ENCODE measurements at places on chromosomes 5 and 9.

DNA sequence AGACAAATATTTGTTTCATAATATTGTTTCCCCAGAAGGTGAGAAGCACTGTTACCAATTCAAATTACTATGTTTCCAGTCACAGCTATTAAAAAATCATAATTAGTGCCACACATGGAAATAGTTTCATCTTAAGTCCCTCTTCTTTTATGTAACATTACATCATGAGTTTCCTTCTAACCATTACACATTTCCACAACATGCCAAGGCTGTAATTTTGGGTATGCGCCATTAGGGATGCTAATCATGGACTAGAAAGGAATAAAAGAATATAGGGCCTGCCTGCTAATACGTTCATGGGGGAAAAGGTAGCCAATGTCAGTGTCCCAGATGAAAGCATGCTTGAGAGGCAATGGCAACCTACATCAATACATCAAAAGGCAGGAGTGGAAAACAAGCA is 142.5 kb upstream of the LPAR1 start:
- no peak for DNase-seq

GRCh38 chr5:132486318-132487094 is 4.1 kb downstream of the IRF1 start:
- peak; percentile 26 for DNase-seq

DNA sequence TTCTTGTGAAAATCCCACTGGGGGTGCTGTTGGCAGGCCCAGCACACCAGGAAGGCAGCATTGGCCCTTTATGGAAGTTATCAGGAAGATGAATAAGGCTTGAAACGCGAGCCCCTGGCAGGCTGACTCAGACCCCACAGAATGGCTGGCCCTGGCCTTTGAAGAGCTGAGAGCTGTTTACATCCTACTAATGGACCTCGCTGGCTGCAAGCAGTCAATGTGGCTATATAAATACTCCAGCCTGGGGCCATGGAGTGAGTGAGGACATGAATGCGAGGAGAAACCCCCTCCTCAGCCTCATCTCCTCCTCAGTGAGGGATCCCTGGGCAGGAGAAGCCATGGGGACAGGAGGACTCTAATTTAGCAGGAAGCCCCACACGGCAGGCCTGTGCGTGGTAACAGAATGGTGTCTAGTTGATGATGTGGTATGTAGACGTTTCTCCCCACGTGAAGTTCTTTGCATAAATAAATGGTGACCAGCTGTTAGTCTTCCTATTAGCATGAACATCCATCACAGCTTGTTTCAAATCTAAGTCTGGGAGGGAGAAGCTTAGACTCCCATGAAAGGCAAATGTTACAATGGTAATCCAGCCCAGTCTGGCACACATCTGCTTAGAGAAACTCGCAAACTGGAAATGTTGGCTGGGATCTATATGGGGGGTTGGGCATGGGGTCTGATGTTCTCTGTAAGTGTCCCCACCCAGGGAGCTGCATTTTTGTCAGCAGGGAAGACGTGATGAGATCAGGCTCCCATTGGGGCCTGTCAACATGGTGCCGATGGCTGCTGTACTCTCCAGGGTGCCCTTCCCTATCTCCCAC is 175.1 kb upstream of the PITX1 start:
- DNase-seq, result no peak

- no peak for DNase-seq
Measured at GRCh38 chr5:133336121-133336968, 276.0 kb downstream of the FSTL4 start.

- DNase-seq, result peak; percentile 79
Measured at GRCh38 chr5:149381986-149382338, 2.9 kb upstream of the IL17B start.

DNA sequence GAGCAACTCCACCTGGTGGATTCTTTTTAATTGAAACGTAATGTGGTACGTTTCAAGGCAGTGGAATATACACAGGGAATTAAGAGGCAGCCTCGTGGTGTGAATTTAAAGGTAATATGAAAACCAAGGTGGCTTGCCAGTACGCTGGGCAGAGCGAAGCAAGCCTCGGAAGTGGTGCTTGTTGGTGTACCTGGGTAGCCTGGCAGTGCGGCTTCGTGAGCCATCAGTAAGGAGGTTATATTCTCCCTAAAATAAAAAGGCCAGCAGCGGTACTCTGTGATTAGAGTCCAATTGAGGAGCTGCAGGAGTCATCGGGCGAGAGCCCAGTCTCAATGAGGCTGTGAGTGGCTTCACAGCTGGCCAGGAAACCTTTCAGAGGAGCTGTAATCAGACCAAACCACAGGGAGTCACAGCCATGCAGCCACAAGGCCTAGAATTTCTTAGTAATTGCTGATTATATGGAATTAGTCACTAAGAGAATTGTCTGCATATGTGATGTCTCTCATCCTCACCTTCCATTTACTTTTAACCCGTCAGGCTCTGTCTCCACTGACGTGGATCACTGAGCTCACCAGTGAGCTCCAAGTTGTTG is 57.7 kb downstream of the DCP2 start:
- no peak for DNase-seq

DNA sequence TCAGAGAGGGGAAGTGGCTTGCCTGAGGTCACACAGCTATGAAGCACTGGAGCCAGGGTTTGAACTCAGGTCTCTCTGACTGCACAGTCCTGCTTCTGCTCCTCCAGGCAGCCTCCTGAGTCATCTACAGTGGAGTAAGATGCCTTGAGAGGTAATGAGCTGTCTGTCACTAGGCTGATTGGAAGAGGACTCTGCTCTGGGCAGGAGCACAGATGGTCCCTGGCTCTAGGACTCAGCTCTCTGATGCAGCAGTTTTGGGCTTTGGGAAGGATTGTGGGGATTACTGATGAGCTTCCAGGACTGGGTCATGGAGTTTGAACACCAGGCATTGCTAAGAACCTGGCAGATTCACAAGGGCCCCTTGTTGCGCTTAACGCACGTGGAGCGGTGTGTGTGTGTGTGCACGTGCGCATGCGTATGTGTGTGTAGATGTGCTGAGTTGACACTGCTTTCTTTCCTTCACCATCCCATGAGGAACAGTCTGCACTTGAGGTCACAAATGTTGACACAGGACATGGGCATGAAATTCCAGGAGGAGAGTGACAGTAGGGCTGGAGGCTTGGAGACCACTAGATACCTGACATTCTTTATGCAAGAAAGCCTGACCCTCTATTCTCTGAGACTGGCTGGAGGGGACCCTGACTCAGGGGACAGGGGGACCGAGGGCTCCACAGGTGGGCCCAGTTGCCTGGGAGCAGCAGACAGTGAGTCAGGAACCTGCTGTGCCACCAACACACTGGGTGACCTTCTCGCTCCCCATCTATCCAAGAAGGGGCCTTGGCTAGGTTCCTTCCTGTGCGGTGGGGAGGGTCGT is 170.5 kb downstream of the RGS3 start:
- DNase-seq, result no peak

DNA sequence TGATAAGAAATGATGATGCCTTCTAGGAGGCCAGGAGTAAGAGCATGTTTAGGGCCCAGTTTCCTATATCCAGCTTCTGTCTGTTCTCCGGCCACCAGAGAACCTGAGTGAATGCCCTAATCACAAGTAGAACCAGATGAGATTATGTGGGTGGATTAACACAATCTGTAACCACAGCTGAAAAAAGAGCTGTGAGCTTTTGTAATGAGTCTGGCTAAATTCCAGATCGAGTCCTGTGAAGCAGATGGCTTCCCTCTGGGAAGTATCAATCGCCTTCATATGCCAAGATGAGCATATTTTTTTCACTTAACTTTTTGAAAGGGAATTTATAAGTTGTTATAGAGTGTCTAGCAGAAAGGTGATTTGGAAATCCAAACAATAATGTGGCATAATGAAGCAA is 99.8 kb downstream of the NNT start:
- no peak for DNase-seq

DNA sequence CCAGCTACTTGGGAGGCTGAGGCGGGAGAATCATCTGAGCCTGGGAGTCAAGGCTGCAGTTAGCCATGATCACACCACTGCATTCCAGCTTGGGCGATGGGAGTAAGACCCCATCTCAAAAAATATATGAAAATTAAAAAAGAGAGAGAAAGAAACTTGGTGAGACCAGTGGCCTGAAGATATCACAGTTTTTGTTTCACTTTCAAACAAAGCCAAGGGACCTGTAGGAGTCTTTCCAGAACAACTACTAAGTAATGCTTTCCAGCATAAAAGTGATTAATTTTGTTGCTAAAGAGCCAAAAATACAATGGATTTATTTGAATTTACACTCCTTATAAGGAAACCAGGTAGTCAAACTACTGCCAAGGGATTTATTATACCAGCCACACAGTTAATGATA is 23.5 kb downstream of the GKAP1 start:
- DNase-seq, result no peak

GRCh38 chr9:132409828-132410528 is at the start of gene CFAP77:
Gene CFAP77, plus strand, starts transcription at chr9:132410211. Its CDS starts 61 bp downstream, at chr9:132410272.
- peak; percentile 50 for DNase-seq

DNA sequence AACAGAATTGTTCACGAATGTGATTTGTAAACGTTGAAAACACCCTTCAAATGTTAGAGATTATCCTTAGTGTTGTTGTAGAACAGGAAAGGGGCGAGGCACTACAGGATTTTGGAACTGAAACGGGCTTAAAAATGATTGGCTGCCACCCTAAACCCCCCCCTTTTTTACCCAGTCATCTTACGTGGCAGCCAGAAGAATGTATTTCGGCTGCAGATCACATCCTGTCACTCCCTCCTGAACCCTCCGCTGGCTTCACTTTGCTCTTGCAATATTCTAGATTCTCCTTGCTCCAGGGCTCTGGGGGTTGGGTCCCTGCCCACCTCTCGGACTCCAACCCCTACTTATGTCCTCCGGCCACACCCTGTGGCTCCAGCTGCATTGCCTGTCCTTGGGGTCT is 13.9 kb upstream of the UNC5A start:
- DNase-seq, result no peak

GRCh38 chr9:106634183-106634582 is 228.8 kb upstream of the ZNF462 start:
- no peak for DNase-seq

DNA sequence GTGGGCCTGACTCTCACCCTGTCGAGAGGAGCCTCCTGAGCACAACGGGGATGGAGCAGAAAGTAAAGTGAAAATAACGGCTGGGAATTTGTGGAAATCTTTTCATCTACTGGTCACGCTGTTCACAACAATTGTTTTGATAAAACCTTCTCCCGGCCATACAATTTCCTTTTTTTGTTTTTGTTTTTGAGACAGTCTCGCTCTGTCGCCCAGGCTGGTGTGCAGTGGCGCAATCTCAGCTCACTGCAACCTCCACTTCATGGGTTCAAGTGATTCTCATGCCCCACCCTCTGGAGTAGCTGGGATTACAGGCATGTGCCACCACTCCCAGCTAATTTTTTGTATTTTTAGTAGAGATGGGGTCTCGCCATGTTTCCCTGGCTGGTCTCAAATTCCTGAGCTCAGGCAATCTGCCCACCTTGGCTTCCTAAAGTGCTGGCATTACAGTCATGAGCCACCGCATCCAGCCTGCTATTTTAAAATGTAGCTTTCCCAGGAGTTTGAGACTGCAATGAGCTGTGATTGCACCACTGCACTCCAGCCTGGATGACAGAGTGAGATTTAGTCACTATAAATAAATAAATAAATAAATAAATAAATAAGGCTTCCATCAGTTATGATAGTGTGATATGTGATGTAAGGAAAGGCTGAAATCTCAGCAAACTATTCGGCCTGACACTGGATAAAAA is 73.5 kb upstream of the PTGER4 start:
- DNase-seq, result no peak

- no peak for DNase-seq
Measured at GRCh38 chr5:116157902-116158301, 73.1 kb downstream of the COMMD10 start.

DNA sequence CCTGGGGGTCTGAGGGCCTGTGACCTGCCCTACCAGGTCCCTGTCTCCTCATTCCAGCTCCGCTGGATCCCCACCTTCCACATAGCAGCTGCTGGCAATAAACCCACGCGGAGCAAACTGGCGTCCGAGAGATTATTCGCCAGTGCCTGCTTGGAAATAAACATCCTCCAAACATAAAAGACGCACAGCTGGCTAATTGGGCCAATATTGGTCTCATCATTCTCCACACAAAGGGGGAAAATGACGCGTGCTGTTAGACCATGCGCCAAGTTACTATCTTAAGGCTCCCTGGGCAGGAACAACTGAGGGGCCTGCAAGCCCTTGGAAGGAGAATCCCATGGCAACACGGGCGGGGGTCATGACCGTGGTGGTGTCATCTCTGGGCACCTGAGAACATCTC is 73.3 kb upstream of the SARDH start:
- no peak for DNase-seq

DNA sequence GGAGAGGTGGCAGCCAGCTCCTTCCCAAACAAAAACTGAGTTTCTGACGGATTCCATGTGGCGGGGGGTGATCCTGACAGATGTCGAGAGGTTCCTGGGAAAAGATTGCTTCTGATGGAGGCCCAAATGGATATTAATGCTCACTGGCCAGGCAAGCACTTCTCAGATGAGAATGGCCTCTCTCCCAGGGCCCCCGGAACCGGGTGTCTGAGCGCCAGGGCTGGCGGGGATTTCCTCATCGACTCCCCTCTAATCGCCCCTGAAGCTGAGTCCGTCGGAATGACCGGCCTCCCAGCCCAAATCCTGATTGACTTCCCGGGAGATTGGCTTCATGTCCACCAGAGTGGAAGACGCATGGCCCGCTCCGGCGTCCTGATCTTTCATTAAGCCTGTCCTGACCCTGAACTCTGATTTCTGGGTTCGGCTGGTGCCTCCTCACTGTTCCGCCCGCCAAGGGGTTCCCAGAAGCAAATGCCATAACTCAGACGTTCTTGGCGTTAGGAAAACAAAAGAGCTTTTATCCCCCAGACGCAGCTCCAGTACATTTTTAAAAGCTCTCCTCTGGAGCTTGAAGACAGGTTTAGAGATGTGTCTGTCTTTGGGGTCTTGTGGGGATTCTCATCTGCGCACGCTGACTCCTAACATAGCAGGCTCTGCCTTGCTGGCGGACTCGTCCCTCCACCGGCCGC is 17.6 kb downstream of the FIBCD1 start:
- DNase-seq, result no peak

GRCh38 chr9:30935730-30936129 is 1448.7 kb upstream of the ACO1 start:
- DNase-seq, result no peak

DNA sequence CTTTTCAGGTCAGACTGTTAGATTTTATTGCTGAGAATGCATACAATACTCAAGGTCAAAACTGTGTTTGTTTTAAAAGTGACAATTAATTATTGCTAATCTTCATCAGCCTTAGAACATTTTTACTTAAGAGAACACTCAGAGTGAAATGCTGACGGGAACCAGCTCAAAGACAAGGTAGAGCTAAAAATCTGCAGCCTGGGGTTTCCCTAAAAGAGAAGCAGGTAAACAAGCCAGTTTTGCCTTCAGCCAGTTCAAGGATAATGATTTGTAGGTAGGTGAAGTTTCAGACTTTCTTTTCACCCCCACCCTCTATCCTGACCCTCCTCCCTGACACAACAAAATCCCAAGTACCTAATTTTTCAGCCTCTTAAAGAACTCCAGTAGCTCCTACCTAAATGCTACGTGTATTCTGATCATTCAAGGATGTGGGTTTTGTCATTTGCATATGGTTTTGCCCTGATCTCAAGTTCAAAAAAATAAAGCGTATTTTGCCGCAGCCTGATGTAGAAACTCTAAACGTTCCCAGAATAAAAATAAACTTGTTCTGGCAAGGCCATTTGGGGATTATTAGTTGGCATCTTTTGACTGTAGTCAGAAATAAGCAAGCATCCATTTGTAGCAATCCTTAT is 407.2 kb downstream of the EFNA5 start:
- DNase-seq, result no peak

- DNase-seq, result no peak
Measured at GRCh38 chr5:36683821-36684434, 77.5 kb downstream of the SLC1A3 start.

- no peak for DNase-seq
Measured at GRCh38 chr5:15645381-15646160, 145.6 kb downstream of the FBXL7 start.

- DNase-seq, result no peak
Measured at GRCh38 chr9:119164716-119165115, 204.5 kb downstream of the BRINP1 start.

All from Caco-2 (cell line).